Hypothalamus (tissue), 51 donors: ENCODE measurements at places on chromosomes 16 and 17.
A peak's percentile ranks its signal among the peaks of the same experiment; 100 is the strongest.

DNA sequence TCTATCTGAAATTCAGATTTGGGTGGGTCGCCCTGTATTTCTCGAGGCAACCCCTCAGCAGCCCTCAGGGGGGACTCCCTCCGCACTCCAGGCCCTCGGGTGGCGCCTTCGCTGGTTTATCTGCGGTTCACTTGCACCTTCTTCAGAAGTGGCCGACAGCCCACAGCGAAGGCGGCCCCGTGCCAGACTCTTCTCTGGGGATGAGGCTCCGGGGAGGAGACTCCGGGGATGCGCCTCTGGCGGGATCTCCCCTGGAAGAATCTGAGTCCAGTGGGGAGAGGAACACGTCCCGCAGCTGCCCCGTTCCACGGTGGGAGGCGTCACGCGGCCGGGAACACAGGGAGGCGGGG is 63.9 kb upstream of the DNAJA2 start:
- peak; percentile 68 for DNase-seq

DNA sequence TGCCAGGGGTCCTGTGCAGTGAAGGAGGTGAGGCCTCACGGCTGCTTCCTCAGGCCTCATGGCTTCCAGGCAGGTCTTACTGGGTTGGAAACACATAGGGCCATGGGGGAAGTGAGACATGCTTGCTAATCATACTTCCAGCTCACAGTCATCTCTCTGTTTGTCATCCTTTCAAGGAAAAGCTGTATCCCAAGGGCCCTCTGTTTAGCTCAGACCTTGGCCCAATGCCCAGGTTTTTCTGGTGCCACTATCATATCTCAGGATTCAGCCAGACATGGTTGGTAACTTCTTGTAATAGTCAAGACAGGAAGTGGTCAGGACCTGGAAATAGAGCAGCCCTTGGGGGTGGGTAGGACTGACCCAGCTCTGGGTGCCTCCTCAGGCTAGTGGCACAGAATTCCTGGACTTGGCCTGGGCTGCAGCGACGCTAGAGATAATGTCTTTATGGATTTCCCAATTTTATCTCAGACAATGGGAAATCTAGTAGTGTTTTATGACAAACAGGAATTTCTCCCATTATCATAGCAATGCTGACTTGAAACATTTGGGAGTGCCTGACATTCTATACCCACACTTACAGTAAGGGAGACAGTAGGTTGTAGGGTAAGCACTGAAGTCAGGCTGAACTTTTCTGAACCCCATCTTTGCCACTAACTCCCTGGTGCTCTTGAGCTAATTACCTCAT is 13.5 kb upstream of the ITGB3 start:
- DNase-seq: no peak

DNA sequence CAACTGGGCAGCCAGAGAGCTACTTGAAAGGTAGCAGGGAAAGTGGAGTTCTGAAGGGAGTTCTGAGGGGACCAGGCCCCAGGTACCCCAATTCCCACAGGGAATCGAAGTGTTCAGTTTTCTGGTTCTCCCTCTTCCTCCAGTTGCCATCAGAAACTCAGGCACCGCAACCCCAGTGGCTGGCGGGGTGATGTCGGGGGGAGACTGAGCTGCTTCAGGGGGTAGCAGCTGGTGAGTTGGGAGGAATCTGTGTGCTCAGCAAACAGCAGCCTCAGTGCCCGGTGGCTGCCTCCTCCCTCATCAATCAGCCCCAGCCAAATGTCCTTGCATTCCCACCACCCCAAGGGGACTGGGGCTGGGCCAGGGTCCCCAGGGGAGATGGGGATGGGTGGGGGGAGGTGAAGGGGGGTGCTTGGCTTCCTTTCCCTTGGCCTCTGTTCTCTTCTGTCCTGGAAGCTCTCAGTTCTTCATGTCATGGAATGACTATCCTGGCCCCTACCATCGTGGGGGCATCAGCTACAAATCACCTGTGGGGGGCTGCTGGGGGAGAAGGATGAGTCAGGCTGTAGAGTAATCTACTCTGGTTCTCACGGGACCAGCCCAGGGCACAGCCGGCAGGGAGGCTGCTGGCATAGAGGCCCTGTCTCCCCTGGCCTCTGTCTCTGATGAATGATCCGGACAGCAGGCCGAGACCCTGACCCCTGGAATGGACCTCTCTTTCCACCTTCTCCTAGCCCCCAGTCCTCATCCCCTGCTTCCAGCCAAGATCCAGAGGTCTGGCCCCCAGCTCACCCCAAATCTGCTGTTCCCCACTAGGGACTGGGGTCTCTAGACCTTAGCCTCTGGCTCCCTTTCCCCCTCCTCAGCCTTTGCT is 2.6 kb upstream of the DNAH2 start:
- DNase-seq: no peak

DNA sequence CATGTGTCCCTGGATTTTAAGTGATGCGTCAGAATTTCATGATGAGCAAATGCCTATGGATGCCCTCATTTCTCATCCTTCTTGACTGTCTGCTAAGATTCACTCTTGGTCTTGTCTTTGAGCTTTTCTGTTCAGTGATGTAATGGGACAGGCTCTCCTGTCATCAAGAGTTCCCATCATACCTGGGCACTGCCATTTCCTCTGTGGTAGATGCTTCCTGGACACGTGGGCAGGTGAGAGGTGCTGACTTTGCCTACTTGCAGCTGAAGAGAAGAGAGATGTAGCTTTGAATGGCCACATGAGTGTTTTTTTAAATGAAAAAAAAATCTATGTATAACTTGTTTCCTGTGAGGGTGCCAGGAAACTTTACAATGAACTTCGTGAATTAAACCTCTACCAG is 557.7 kb downstream of the MAF start:
- DNase-seq: no peak

DNA sequence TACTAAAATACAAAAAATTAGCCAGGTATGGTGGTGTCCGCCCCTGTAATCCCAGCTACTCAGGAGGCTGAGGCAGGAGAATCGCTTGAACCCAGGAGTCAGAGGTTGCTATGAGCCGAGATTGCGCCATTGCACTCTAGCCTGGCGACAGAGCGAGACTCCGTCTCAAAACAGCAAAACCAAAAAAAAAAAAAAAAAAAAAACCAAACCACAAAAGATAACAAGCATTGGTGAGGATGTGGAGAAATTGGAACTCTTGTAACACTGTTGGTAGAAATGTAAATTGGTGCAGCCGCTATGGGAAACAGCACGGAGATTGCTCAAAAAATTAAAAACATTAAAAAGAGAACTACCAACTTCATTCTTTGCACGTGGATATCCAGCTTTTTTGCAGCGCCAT is 119.4 kb downstream of the OR1D5 start:
- no peak for DNase-seq
